ENCODE measurements at places on chromosomes 16 and 17.

- DNase-seq = no peak
These were observed 21.3 kb upstream of the EMP2 start for GRCh38 chr16:10601444-10602408.

DNA sequence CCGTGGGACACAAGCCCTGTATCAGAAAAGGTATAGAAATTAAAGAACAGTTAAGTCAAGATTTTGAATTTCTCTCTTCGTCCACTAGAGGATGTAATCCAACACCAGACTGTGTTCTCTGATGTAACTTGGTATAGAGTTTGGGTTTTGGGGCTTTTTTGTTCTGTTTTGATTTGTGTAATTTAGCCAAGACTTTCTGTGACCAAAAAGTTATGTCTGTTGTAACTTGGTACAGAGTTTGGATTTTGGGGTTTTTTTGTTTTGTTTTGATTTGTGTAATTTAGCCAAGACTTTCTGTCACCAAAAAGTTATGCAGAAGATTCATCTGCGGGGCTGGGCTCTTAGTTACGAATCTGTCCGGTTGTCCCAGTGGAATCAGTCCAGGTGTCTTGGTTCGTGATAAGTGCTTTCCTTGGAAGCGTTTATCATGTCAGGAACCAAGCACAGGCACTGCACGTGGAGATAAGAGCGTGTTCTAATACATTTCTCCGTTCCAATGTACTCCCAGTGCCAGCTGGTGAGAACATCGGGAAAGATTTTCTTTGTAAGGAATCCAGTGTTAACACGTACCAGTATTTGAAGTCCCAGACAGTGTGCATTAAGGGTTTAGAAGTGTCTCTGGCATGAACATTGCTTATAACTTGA is 44.1 kb upstream of the SEC14L1 start:
- peak; percentile 60 for DNase-seq

DNA sequence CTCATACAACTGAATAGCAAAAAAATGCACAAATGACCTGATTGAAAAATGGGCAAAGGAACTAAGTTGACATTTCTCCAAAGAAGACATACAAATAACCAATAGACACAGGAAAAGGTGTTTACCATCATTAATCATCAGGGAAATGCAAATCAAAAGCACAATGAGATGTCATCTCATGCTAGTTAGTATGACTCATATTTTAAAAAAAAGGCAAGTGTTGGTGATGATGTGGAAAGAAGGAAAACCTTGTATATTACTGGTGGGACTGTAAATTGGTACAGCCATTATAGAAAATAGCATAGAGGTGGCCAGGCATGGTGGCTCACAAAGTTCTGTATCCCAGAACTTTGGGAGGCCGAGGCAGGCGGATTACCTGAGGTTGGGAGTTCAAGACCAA is 232.5 kb upstream of the ZFHX3 start:
- DNase-seq = no peak

DNA sequence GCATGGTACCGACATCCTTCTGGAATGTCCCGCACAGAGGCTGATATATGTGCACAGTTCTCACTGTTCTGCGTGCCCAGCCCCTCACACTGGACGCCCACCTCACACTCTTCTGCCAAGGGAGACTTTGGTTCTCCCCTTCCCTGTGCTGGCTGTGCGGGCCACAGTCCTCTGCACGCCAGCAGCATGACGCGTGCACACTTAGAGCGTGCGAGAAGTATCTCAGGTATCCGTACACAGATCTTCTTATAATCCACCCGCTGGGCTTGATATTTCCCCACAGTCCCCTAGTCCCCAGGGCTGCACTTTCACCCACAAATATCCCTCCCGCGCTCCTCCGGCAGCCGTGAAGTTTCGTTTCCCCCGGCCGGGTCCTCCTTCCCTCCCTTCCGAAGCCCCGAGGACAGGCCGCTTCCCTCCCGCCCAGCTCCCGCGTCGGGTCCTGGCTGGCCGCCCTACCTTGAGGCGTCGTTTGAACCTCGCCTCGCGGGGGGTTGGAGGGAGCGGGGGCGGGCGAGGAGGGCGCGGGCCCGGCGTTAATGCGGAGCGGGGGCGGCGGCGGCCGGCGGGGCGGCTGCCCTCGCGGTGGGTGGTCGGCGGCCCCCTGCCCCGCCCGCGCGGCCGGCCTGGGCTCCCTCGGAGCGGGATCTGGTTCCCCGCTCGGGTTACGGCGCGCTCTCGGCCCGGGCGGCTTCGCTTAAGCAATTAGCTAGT is 5.0 kb upstream of the FOXF1 start:
- DNase-seq = no peak

GRCh38 chr16:11278681-11279628 is 2.2 kb downstream of the PRM1 start:
- no peak for DNase-seq

GRCh38 chr17:72004611-72005331 is 116.0 kb upstream of the SOX9 start:
- peak; percentile 88 for DNase-seq

Data from fibroblast of upper back skin (primary cell).